ENCODE measurements at places on chromosomes 2 and 18.

DNA sequence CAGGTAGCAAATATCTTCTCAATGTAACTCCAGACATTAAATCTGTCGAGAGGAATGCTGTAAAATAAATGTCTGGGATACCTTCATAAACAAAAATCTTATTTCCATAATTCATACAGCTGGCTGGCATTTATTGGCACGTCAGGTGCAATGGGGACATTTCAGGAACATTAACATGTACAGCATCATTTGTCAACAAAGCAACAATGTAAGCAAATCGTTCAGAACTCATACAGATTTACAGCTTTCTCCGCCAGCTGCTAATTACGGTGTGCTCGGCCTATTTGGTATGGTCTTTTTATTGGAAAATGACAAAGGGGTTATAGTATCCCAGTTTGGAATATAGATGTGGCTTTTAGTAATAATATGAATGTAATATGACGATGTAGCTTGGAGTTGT is 464.9 kb downstream of the ARHGAP15 start:
- no peak for DNase-seq

- DNase-seq, result no peak
Measured at GRCh38 chr2:171146071-171146470, 14.6 kb downstream of the TLK1 start.

- no peak for DNase-seq
Measured at GRCh38 chr2:233395687-233396086, 41.4 kb downstream of the DGKD start.

DNA sequence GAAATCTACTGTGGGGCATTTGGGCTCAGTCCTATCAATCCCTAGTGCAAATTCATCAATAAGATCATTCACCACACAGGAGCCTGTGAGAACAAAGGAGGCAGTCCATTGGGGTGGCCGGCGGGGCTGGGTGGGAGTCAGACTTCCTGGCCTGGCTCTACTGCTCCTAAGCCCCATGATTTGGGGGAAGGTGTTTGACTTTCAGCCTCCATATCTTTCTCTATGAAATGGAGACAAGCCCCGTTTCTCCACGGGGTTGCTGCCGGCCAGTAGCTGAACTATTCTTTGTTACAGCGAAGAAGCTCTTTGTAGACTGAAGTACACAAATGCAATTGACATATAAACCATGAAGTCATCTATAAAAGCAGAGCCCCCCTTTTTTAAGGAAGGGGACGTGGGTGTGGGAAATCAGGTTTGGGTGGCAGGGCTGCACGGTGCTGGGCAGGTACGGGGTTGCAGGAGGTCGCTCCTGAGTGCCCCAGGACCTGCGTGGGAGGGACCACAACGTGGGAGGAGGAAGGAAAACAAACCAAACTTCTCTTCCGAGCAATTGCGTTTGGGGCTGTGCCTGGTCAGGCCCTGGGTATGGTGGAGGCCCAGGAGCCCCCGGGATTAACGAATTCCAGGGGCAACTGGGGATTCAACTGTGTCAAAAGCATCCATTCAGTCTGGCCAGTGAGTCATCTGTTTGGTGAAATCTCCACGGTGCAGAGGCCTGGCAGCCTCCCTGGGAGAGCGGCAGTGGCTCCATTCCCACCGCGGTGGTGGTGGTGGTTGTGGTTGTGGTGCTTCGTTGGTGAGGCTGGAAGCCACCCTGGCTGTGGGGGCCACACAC is 18.2 kb downstream of the FBLN7 start:
- DNase-seq, result no peak

- peak; percentile 14 for DNase-seq
Measured at GRCh38 chr2:226130192-226130591, 669.4 kb downstream of the IRS1 start.

- no peak for DNase-seq
Measured at GRCh38 chr2:101339266-101339880, 30.9 kb upstream of the RNF149 start.

GRCh38 chr2:128277961-128278681 is 40.5 kb downstream of the HS6ST1 start:
- no peak for DNase-seq

GRCh38 chr2:71129114-71129901 is 721 bp downstream of the MCEE start:
- DNase-seq, result peak; percentile 25

- peak; percentile 78 for DNase-seq
Measured at GRCh38 chr2:26144953-26145680, 27.8 kb upstream of the GAREM2 start.

GRCh38 chr2:129771418-129772189 is 207.9 kb upstream of the RAB6C start:
- DNase-seq, result no peak

GRCh38 chr2:52115750-52116149 is 1083.8 kb upstream of the NRXN1 start:
- DNase-seq, result no peak

GRCh38 chr2:190216829-190217228 is 102.8 kb downstream of the HIBCH start:
- DNase-seq, result peak; percentile 12

GRCh38 chr18:7855671-7856070 is 288.6 kb downstream of the PTPRM start:
- DNase-seq, result no peak

DNA sequence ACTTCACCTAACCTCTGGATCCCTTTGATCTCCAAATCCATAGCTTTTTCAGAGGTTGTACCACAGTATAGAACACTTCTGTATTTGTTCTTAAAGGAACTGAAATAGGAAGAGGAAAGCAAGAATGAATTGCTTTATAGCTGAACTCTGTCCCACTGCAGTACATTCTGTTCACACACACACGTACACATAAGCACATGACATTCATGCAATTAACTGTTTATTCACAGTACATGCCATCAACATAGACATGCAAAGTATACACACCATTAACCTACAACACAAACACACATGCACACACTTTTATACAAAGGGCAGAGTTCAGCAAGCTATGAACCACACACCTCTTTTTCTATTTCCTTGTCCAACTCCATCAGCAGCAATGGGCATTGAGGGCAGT is 43.2 kb downstream of the MRPL33 start:
- DNase-seq, result no peak

DNA sequence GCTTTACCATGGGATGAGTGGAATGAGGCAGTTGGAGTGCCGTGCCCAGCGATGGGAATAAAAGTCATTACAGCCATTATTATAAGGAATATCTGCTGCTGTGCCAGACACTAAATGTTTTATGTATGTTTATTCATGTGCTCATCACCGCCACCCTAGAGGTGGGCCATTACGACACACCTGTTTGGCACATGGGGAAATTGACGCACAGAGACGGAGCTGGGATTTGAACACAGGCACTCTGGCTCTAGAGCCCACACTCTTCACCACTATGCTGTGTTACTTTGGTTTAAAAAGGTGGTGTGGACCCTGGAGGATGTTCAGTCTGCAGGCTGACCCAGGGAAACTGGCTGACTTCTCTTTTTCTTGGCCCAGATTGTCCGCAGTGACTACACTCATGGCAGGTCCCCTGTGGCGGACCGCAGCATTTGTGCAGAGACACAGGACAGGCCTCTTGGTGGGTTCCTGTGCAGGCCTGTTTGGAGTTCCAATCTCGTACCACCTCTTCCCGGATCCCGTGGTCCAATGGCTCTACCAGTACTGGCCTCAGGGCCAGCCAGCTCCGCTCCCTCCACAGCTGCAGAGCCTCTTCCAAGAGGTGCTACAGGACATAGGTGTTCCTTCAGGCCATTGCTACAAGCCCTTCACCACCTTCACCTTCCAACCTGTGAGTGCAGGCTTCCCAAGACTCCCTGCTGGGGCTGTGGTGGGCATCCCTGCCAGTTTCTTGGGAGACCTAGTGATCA is 1.6 kb downstream of the TMEM177 start:
- no peak for DNase-seq

DNA sequence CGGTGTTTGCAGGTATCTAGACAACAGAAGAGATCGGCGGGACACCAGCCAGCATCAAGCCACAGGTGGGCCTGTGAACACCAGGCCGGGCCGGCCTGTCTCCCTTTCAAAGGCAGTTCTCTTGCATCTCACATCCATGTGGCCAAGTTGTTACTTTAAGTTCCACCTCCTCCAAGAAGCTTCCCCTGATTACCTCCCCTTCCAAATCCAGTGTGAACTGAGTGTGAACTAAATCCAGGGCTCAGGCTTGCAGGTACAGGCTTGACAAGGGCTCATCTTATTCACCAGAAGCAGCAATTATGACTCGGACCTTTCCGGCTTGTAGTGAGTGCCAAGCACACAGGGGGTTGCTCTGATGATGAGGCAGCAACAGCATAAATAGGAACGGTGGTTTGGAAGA is 3.9 kb downstream of the CRACDL start:
- no peak for DNase-seq

- DNase-seq, result peak; percentile 51
Measured at GRCh38 chr2:81767187-81767912, 1462.8 kb upstream of the LRRTM1 start.

- DNase-seq, result no peak
Measured at GRCh38 chr18:8114480-8114879, 494.8 kb upstream of the RAB12 start.

Data from ACHN (cell line).